Stimulated activated CD4-positive, alpha-beta T cell treated with anti-CD3 and anti-CD28 coated beads, Interleukin-15, amount 100 ng/mL, for 48 hours (primary cell): ENCODE measurements at places on chromosomes 4 and X.

DNA sequence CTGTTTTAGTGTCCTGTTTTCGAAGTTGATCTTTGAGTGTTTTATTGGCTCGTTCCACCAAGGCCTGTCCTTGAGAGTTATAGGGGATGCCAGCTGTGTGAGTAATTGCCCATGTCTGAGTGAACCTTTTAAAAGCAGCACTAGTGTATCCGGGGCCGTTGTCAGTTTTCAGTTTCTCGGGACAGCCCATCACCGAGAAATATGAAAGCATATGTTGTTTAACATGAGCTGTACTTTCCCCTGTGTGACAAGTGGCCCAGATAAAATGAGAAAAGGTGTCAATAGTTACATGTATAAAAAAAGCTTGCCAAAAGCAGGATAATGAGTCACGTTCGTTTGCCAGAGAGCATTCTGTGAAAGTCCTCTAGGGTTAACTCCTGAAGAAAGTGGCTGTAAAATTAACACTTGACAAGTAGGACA lies 48.6 kb upstream of the RASSF6 start:
- DNase-seq: no peak

DNA sequence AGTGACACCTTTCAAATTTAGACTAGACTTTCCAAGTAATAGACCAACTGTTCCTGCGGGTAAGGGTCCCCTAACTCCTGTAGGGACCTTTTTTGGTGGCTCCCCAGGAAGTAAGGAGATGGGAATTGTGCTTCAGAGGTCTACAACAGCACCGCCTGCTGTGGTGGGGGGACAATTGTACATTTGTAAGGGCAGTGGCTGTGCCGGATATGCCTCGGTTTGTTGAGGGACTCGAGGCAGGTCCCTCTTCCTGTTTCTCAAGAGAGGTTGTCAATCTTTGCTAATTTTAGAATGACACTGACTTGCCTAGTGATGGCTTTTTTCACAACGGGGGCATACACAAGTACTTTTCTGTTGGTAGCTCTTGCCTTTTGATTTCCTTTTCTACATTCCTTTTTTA lies 15.5 kb upstream of the HSD17B11 start:
- DNase-seq: no peak

DNA sequence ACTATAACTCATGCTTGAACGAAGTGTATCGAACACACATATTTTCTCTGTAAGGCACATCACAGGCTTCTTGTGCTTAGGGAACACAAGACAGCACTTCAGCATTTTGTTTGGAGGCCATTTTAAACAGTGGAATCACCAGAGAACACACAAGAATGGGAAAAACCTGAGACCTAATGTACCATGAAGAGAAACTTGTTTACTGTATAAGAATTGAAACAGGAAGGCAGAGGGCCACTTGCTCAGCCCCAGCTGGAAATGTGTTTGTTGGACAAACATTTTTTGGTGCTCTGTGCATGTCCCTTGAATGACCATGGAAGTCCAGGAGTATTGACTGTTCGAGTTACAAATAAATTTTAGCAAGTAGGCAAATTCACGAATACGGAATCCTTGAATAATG lies 47.5 kb downstream of the RAPGEF2 start:
- DNase-seq: no peak

DNA sequence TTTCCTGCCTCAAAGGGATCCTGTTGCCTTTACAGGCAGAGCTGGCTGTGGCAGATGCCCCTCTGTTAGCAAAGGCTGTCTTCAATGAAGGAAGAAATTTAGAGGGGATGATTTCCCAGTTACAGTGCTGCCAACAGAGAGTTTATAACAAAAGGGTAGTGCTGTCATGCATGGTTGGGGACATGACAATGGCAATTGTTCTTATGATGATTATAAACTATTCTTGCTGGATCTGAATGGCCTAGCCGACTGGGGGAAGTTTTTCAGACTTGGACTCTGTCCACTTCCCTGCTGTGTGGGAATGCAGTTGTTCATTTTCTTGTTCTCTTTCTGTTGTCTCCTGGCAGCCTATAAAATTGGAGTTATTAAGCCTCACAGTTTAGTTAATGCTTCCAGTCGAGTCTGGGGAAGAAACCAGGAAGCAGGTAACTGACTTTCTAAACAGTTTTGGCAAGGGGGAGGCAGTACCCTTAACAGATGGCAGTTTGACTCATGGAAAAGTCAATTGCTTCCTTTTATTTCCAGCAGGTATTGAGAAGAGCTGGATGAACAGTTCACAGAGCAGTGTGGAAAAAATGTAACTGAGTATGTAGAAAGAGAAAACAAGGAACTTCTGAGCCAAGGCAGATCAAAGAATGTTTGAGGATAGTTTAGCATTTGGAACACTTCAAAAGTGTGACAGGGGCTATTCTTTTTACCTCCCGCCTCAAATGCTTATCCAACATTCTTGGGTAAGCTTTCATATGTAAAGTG lies 582.6 kb downstream of the RAPGEF2 start:
- DNase-seq: no peak

DNA sequence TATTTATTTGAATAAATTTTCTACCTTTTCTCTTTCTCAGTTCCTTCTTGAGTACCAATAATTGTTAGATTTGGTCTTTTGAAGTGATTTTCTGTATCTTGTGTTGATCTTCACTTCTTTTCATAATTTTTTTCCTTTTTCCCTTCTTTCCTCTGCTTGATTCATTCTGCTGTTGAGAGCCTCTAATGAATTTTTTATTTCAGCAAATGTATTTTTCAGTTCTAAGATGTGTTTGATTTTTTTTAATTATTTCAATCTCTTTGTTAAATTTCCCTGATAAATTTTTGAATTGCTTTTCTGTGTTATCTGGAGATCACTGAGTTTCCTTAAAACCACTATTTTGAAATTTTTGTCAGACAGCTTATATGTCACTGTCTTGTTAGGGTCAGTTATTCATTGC lies 155.4 kb upstream of the IL15 start:
- DNase-seq: no peak

- no peak for DNase-seq
Measured at GRCh38 chr4:88865046-88865445, 167.4 kb upstream of the NAP1L5 start.

- DNase-seq: no peak
Measured at GRCh38 chr4:152229782-152230289, 306.1 kb downstream of the FBXW7 start.
